ENCODE measurements at places on chromosomes 4 and X.
A peak's percentile ranks its signal among the peaks of the same experiment; 100 is the strongest.

DNA sequence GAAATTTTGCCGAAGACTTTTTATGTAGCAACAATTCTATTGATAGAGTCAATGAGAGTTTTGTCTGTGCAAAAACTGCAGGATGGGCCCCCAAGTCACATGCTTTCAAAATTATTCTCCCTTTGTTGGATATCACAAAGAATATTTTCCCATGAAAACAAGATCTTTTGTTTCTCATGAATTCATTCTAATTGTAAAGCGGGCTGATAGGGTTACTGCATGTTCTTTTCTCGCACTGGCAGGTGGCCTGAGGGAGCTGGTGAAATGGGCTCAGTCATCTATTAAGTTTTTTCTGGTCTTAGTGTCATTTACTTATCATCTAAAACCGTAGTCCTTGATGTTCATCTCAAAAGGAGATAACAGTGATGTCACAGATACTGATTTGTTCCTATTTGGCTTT, 44.2 kb downstream of the MID1IP1 start:
- no peak for DNase-seq

GRCh38 chr4:186553717-186554116, 1.6 kb downstream of the MTNR1A start:
- DNase-seq: no peak

- no peak for DNase-seq
Observed at GRCh38 chr4:74455361-74456055, 10.6 kb downstream of the AREG start.

- no peak for DNase-seq
Observed at GRCh38 chrX:102860235-102860634, 76.8 kb upstream of the RAB40AL start.

- DNase-seq: no peak
Observed at GRCh38 chr4:171376724-171377123, 436.5 kb upstream of the GALNTL6 start.

DNA sequence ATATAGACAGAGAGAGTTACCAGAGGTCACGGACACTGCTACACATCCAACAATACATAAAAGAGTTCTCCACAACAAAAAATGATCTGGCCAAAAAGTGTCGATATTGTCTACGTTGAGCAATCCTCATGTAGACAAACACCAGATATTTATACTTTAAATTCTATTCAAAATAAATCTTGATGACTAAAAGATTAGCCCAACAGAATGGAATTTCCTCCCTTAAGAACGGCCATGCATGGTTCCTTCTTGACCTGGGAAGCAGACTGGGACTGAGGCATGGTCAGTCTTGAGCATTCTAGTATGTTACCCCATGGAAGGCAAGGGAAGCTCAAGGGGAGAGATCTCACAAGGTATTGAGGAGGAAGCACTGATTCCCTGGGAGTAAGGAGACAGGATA, 43.5 kb downstream of the LHFPL1 start:
- DNase-seq: peak; percentile 4

DNA sequence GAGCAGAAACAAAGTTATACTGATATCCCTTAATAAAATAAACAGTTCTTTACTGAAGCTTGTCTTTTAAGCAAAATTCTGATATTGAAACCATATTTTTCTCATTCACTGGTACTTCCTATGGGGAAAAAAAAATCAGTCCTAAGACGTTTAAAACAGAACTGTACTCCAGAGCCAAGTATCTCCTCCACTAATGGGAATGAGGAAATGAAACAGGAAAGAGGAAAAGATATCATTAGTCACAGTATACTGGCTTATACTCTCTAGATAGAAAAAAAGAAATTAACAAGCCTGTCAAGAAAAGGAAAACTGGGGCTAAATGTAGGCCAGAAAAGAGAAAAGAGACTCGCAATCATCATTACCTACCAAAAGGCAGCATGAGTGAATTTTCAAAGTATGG, 252.7 kb downstream of the CENPC start:
- DNase-seq: no peak

DNA sequence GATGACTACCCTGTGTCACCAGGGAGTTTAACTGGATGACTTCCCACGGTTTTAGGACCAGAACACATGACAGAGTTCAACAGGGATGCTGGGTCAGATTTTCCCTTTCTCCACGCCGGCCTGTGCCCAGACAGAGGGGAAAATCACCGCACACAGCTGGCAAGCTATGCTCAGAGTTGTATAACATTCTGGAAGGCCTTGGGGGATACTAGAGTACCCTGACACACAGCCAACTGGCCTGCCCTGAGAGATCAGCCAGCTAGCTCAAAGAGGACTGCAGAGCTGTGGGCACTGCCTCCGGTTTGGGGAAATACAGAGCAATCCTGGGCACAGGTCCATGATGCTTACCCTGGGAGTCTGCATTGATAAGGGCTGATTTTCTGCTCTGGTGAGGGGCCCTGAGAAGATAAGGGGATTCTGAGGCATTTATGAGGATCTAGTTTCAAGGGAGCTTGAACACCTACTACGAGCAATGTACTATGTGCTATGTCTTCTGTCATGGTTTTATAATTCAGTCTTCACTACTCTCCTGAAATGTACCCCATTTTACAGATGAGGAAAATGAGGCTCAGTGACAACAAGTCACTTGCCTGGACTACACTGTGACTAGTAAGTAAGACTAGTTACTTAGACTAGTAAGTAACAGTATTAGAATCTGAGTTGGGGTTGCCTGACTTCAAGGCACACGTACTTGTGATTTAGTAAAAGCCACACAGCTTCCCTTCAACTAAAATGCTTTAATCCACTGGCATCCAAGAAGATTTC, 14.7 kb downstream of the C4orf54 start:
- no peak for DNase-seq

- DNase-seq: peak; percentile 79
Observed at GRCh38 chrX:24668111-24668510, 21.0 kb upstream of the PCYT1B start.

- peak; percentile 91 for DNase-seq
Observed at GRCh38 chr4:147599769-147600168, 17.4 kb upstream of the TMEM184C start.

DNA sequence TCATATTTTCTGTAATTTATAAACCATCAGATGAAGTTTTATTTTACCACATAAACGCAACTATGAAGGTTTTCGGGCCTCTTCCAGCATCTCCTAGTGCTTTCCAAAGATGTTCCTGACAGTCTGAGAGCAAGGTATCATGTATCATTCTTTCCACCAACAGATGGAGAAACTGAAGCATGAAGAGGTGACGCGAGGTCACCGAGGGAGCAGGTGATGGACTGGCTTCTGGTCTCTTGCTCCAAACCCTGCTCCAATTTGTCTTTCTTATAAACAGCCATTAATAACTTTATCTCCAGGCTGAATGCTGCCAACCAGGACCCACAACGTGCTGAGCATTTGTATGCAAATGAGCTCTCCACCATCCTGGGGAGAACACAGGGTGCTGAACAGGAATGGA, 86.3 kb upstream of the MAML3 start:
- no peak for DNase-seq

GRCh38 chrX:149006235-149006634, 498.9 kb downstream of the IDS start:
- DNase-seq: no peak

GRCh38 chrX:57294961-57295360, 8.5 kb downstream of the FAAH2 start:
- no peak for DNase-seq

DNA sequence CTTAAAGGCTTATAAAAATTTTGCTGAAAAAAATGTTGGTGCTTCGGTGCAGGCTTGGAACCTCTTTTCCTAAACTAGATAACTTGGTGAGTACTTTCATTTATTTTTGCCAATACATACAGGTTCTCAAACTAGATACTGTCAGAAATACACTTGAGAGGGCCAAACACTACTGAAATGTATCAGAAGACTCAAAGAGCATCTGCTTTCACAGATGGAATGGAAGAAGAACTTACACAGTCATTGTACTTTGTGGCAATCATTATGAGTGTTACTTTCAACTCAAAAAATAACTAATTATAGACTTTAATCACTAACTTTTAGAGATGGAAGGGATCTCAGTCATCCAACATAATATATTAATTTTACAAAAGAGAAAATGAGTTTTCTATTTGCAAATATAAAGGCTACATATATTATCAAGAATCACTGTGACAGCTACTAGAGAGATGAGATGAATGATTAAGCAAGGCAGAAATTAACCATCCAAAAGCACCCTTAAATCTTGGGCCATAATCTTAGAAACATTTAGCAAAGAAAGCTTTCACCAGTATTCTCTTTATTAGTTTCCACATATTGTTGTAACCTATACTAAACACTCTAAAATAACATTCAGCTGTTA, 1.0 kb downstream of the ENAM start:
- no peak for DNase-seq

- DNase-seq: no peak
Observed at GRCh38 chr4:7514281-7514680, 79.6 kb upstream of the PSAPL1 start.

DNA sequence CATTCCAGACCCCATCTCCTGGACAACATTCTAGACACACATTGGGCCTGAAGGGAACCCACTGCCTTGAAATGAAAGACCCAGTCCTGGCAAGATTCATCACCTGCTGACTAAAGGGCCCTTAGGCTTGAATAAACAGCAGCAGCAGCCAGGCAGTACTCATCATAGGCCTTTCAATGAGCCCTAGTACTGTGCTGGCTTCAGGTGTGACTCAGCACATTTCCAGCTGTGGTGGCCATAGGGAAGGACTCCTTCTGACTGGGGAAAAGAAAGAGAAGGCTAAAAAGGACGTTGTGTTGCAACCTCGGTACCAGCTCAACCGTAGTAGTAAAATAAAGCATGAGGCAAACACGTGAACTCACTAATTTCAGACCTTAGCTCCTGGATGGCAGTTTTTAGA, 344.0 kb downstream of the ACTRT1 start:
- no peak for DNase-seq

GRCh38 chrX:72348247-72348979, 42.7 kb upstream of the CITED1 start:
- DNase-seq: no peak

DNA sequence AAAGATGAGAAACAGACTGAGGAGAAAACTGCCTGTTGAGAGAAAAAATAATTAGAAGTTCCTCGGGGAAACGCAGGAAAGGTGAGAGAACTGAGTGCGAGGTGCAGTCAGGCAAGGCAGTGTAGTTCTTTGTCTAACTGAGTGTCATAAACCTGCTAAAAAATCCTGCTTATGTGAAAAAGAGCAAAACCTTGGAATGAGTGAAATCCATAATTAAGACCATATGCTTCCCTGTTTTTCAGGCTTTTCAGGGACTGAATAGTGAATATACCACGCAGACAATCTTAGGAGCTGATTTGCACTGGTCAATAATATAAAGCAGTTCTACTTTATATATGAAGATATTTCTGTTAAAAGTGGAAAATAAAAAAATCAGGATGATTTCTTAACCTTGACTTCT, 104.9 kb downstream of the RASGEF1B start:
- no peak for DNase-seq

DNA sequence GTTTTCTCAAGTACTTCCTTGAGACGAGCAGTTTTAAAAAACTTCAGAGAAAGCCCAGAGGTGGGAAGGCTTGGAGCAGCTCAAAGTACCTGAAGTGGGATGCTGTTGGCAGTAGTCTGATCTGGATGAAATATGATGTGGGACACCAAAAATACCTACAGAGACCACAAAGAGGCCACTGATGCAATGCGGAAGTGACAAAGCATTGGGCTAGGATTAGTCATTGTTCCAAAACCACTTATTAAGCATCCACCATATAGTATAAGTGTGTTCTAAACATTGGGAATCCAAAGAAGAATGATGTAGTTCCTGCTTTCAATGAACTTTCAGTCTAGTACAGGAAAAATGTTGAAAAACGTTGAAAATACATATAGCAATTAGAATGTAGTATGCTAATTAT, 386.1 kb upstream of the CNKSR2 start:
- DNase-seq: peak; percentile 78

GRCh38 chr4:88573995-88574394, 18.3 kb upstream of the HERC3 start:
- no peak for DNase-seq

GRCh38 chrX:154419189-154419588, 7.8 kb downstream of the TAFAZZIN start:
- no peak for DNase-seq

- no peak for DNase-seq
Observed at GRCh38 chrX:145068450-145068849, 178.9 kb upstream of the SPANXN1 start.

DNA sequence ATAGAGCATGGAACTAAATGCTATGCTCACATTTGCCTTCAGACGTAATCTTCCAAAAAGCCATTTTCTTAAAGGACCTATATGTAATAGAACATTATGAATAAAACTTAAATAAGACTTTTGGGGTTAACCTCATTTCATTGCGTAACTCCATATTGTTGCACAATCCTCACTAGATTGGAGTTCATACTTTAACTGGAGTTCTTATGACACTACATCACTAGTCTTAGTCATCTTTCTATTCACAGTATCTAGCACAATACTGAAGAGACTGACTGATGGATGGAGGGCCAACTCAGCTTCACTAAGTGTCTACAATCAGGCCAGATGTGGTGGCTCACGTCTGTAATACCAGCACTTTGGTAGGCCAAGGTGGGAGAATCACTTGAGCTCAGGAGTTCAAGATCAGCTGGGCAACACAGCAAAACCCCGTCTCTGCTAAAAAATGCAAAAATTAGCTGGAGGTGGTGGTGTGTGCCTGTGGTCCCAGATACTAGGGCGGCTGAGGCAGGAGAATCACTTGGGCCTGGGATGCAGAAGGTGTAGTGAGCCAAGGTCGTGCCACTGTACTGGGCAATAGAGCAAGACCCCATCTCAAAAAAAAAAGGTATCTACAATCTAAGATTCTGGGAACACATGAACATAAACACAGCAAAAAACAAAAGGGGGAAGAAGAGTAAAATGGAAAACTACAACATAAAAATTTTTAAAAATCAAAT, 80.8 kb upstream of the MAB21L2 start:
- DNase-seq: peak; percentile 96

DNA sequence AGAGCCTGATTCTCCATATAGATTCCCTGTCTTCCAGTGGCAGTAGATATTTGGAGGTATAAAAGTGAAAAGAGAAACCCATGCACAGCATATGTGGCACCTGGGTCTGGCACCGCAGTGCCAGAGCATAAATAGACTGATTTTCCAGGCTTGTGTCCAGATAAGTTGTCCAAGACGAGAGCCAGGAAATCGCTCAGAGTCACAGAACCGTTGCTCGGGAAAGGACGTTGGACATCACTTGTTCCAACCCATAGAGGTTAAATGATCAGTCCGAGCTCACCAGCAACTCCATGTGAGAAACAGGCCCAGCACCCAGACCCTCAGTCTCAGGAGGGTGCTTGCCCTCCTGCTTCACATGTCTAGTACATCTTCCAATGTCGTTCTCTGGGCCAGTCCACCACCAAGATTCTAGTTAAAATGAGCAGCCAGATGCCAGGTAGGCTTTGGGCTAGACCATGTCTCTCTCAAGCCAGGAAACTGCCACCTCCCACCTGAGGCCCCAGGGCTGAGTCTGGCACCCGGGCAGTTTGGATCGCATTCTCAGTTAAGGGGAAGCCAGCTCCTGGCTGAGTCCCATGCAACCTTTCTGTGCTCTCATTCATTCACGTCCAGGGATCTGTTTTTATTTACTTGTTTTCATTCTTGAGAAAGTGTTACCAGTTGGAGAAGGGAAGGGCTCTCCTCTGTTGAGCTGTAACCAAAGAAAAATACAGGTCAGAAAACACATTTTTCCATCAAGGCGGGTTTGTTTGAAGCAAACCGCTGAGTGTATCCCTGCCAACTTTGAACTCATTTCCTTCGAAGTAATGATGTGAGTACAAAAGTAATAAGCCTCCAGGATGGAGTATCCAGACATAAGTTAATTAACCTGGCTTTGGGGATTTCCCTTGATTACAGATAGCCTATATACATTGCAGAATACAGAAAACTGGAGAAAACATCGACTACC, 91.7 kb downstream of the PHOX2B start:
- DNase-seq: no peak

GRCh38 chr4:100819505-100819904, 301.7 kb upstream of the EMCN start:
- no peak for DNase-seq
